ENCODE measurements at places on chromosomes 2 and 18.

GRCh38 chr2:79801082-79801481, 288.2 kb downstream of the CTNNA2 start:
- no peak for DNase-seq

- DNase-seq = peak; percentile 75
Observed at GRCh38 chr2:176127774-176128072, 1.8 kb upstream of the HOXD8 start.

GRCh38 chr2:236608710-236609109, 39.1 kb downstream of the ACKR3 start:
- DNase-seq = no peak

DNA sequence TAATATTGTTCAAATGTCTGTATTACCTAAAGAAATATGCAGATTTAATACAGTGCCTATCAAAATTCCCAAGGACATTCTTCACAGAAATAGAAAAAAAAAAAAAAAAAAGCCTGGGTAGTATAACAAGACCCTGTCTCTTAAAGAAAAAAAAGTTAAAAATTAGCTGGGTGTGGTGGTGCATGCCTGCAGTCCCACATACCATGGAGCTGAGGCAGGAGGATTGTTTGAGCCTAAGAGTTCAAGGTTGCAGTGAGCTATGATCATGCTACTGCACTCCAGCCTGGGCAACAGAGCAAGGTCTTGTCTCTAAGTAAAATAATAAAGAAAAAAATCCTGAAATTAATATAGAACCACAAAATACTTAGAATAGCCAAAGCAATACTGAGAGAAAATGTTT, 51.9 kb downstream of the SLC16A14 start:
- no peak for DNase-seq

- no peak for DNase-seq
Observed at GRCh38 chr2:205807229-205807628, 124.9 kb downstream of the NRP2 start.

DNA sequence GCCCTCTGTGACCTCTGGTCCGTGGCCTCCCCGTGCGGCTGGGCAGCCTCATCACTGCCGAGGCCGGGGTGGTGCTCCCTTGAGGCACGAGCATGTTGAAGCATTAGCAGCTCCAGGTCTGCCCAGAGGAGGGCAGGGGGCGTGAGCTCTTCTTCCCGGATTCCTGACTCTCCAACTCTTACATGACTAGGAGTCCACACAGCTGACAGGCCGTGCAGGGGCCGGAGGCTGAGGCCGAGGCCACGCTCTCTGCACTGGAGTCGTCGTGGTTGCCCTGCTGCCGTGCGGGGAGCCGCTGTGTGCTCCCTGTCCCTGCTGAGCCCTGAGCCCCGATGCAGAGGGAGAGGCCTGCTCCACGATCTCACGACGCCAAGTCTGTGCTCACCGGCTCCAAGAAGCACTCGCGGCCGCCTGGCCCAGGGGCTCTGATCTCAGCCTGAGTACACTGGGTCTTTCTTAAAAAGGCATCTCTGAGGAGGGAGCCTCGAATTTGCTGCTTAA, 19.4 kb upstream of the KCNG2 start:
- no peak for DNase-seq

GRCh38 chr2:179591690-179592089, 269.7 kb downstream of the ZNF385B start:
- DNase-seq = no peak

DNA sequence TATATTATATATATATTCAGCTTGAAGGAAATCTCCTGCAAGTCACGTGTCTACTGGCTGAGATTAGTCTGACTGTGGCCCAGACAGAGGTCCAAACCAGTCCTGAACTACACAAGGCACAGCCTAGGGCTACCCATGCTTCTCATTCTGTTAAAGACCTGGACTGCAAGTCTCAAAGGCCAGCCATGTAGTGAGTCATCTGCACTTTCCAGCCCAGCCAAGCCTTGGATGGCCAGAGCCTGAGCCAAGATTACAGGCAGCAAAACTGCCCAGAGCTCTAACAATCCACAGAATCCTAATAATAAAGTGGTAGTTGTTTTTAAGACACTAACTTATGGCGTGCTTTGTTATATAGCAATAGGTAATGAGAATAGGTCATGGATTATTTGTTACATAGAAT, 259.6 kb downstream of the SS18 start:
- no peak for DNase-seq

DNA sequence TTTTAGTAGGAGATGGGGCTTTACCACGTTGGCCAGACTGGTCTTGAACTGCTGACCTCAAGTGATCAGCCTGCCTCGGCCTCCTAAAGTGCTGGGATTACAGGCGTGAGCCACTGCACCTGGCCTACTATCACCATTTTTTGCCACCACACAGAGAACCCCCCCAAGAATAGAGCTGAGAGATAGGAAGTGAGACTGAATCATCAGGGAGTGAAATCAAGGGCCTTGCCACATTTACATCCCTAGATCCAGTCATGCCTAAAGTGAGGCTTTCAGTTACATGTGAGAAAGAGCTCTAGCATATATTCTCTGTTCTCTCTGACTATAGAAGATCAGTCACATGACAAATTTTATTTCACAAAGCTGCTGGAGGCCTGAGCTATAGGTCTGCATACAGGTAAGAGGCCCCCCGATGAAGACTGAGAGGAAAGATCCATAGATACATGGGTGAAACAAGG, 28.0 kb upstream of the KCMF1 start:
- no peak for DNase-seq

- DNase-seq = no peak
Observed at GRCh38 chr2:2621855-2622254, 290.8 kb upstream of the MYT1L start.

GRCh38 chr18:30623401-30624065, 419.0 kb downstream of the DSC3 start:
- DNase-seq = no peak

DNA sequence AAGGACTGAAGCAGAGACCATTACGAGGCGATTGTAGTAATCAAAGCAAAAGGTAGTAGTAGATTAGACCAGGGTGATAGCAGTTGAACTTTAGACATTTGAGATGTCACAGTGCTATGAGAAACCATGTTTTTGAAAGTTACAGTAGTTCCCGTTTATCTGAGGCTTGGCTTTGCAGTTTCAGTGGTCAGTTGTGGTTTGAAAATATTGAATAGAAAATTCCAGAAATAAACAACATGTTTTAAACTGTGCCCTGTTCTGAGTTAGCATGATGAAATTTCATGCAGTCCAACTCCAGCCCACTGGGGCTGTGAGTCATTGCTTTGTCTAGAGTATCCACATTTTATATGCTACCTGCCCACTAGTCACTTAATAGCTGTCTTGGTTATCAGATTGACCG, 47.5 kb downstream of the ZNF638 start:
- DNase-seq = no peak

DNA sequence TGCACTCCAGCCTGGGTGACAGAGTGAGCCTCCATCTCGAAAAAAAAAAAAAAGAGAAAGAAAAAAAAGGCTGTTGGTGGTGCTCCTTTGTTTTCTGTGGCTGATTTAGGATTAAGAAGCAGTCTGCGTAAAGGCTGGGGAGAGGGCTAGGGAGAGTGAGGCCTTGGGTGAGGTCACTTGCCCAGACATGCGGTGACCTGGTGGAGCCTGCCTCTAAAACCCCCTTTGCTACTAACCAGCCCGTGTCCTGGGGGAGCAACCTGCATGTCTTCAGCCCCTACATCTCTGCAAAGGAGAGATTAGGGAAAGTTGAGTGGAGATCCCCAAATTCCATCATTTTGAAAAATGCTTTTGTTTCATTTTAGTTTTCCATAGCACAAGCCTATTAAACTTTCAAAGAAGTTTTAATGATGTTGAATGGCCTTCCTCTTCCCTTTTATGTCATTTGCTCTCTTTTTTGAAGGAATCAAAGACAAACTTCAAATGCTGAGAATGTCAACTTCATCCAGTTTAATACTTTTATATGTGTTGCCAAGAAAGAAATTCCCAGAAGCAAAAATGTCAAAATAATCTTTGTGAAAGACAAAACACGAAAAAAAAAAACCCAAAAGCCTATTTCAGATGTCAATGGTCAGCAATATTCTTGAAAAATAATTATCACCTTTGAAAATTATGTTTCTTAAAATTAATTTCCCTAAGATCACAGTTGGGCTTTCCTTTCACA, 38.9 kb upstream of the RALBP1 start:
- DNase-seq = no peak

DNA sequence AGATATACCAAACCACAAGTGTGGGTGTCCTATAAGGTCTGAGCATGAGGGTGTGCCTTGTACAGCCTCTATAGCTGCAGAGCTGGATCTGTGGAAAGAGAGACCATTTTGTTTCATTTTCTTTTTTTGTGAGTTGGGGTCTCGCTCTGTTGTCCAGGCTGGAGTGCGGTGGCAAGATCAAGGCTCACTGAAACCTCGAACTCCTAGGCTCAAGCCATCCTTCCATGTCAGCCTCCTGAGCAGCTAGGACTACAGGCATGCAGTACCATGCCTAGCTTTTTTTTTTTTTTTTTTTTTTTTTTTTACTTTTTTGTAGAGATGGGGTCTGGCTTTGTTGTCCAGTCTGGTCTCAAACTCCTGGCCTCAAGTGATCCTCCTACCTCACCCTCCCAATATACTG, 10.7 kb downstream of the KIF3C start:
- DNase-seq = no peak

DNA sequence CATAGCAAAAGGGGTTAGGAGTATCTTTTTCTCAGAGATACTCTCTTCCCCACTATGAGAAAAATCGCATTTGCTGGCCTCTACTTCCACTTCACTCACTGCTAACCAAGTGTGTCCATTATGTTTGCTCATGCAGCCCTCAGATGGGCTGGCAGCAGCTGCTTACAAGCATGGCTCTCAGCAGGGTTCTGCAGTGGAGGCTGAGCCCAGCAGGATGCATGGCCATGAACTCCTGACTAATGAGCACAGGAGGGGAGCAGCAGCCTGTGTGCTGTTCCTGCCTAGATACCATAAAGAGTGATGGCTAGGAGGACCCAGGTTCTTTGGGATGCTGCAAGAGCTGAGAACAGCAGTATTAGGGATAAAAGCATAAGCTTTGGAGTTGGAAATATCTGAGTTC, 316.9 kb upstream of the THSD7B start:
- peak; percentile 87 for DNase-seq

GRCh38 chr18:42255908-42256765, 301.1 kb downstream of the PIK3C3 start:
- DNase-seq = no peak

DNA sequence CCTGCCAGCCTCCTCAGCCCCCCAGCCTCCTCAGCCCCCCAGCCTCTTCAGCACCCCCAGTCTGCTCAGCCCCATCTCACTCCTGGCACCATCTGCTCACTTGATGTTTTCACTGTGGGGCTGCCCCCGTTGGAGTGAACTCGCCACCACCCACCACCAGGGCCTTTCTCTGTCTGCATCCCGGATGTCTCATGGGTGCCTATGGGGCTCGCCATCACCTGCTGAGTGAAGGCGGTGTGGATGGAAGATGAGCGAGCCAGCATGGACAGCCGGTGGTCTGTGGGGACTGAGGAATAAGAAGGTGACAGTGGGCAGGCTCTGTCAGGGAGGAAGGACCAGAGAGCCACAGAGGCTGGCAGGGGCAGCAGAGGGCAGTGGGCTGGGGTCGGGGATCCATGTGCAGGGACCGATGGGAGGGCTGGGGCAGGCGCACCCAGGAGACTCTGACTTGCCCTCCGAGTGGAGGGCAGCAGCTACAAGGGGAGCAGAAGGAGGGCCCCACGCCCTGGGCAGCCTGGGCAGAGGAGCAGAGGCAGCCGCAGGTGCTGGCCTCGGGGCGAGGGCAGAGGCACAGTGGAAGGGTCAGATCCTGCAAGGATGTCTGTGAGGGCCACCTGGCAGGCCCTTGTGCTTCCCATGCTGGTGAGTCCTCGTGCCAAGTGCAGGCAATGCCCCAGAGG, 74.7 kb upstream of the ODC1 start:
- no peak for DNase-seq

DNA sequence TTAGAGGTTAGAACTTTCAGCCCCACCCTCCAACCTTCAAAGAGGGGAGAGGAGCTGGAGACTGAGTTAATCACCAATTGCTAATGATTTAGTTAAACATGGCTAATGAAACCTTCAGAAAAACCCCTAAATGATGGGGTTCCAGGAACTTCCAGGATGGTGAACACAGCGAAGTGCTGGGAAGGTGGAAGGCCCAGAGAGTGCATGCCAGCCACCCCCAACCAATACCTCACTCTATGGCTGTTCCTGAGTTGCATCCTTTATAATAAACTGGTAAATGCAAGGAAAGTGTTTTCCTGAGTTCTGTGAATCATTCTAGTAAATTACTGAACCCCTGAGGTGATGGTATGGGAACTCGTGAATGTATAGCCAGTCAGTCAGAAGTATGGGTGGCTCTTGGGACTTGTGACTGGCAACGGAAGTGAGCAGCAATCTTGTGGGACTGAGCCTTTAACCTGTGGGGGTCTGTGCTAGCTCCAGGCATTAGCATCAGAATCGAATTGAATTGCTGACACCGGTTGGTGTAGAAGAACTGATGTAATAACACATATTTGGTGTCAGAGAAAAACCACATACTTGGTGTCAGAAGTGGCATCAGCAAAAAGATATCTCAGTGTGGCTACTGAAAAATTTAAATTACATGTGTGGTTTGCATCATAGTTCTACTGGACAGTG, 37.4 kb downstream of the NPHP1 start:
- no peak for DNase-seq

GRCh38 chr2:45184606-45185005, 175.4 kb upstream of the SIX2 start:
- no peak for DNase-seq

DNA sequence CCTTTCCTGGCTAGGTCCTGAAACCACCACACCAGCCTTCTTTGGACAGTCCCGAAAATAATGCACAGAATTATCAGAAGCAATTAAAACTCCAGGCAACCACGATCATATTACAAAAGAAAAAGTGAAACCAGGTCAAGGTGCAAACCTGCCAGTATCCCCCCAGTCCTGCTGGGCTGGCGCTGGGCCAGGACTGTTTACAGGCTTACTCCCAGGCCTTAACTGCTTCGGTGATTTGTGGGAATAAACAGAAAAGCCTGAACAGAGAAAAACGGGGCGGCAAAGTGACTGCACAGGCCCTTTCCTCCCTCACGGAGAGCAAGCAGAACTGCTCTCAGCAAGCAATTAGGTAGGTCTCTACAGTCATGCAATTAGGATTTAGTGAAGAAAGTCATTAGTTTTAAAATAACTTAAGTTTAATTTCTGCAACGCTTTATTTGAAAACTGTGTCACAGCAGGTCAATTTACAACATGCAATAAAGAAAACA, 1.3 kb downstream of the HDAC4 start:
- peak; percentile 46 for DNase-seq

DNA sequence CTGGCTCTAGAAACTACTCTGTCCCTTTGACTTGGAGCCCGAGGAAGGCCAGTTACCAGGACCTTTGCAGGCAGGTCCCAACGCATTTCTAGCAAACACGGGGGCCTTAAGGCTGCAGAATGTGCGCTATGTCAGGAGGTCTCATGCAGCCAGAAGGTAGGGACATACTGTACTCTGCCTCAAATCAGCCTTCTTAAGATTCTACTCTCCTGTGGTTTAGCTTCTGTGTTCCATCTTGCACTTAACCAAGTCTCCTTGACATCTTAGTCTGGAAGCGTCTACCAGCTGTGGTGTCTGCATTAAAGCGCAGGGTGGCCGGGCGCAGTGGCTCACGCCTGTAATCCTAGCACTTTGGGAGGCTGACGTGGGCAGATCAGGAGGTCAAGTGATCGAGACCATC, 65.5 kb downstream of the STEAP3 start:
- DNase-seq = no peak

GRCh38 chr2:166158546-166158945, 30.7 kb upstream of the SCN1A start:
- no peak for DNase-seq
